ENCODE measurements at places on chromosomes 4 and X. TPM values are rescaled to one million over a fixed set of nuclear protein-coding genes. Genes with fewer than 3 reads are reported as not detected.

HSPA4L gene
- 3.5 TPM for total RNA-seq

TEX13A gene
- total RNA-seq = not detected

ARHGAP6 gene
- total RNA-seq = 1.9 TPM

CYBB gene
- 0.41 TPM for total RNA-seq

DIPK2B gene
- total RNA-seq = not detected

IL2 gene
- total RNA-seq = not detected

MAPK10 gene
- total RNA-seq = 21.4 TPM

ESX1 gene
- not detected for total RNA-seq

P2RY8 gene
- total RNA-seq = not detected

CLDN34 gene
- total RNA-seq = 0.42 TPM

F11 gene
- 0.53 TPM for total RNA-seq

ASB9 gene
- 1.6 TPM for total RNA-seq

PSAPL1 gene
- 0.38 TPM for total RNA-seq

VEGFC gene
- total RNA-seq = 0.67 TPM

MSANTD1 gene
- total RNA-seq = 2.1 TPM

NSUN7 gene
- 20.1 TPM for total RNA-seq

SGMS2 gene
- total RNA-seq = 6.9 TPM

FHDC1 gene
- 11.6 TPM for total RNA-seq

GC gene
- total RNA-seq = 168 TPM

RHOH gene
- 5.5 TPM for total RNA-seq

HPF1 gene
- 28.5 TPM for total RNA-seq

ABLIM2 gene
- 7.5 TPM for total RNA-seq

CXorf49 gene
- not detected for total RNA-seq

CSAG1 gene
- not detected for total RNA-seq

CXCL8 gene
- 1.1 TPM for total RNA-seq

TCEAL6 gene
- total RNA-seq = not detected

CLDN22 gene
- total RNA-seq = not detected

SH3D19 gene
- total RNA-seq = 38.4 TPM

ADH7 gene
- not detected for total RNA-seq

FBXL5 gene
- total RNA-seq = 66.9 TPM

ARHGEF6 gene
- 0.42 TPM for total RNA-seq

MTM1 gene
- 12.1 TPM for total RNA-seq

NWD2 gene
- total RNA-seq = 0.05 TPM

TNIP3 gene
- total RNA-seq = not detected

BEX2 gene
- 42.0 TPM for total RNA-seq

NRK gene
- 9.8 TPM for total RNA-seq

POF1B gene
- 0.73 TPM for total RNA-seq

PRDM5 gene
- total RNA-seq = 24.1 TPM

HOPX gene
- total RNA-seq = 0.55 TPM

IDS gene
- 38.0 TPM for total RNA-seq

PCDH7 gene
- 17.2 TPM for total RNA-seq

CXXC4 gene
- total RNA-seq = 40.8 TPM

YIPF7 gene
- 0.36 TPM for total RNA-seq

TRAPPC11 gene
- total RNA-seq = 56.1 TPM

L1CAM gene
- 1.4 TPM for total RNA-seq

ATP1B4 gene
- not detected for total RNA-seq

RAB9B gene
- total RNA-seq = 2.4 TPM

F8A2 gene
- not detected for total RNA-seq
